NAMALWA (cell line): ENCODE measurements at places on chromosomes 7 and 10.

- DNase-seq: no peak
These were observed 22.5 kb upstream of the MGAM2 start for GRCh38 chr7:142089035-142089434.

DNA sequence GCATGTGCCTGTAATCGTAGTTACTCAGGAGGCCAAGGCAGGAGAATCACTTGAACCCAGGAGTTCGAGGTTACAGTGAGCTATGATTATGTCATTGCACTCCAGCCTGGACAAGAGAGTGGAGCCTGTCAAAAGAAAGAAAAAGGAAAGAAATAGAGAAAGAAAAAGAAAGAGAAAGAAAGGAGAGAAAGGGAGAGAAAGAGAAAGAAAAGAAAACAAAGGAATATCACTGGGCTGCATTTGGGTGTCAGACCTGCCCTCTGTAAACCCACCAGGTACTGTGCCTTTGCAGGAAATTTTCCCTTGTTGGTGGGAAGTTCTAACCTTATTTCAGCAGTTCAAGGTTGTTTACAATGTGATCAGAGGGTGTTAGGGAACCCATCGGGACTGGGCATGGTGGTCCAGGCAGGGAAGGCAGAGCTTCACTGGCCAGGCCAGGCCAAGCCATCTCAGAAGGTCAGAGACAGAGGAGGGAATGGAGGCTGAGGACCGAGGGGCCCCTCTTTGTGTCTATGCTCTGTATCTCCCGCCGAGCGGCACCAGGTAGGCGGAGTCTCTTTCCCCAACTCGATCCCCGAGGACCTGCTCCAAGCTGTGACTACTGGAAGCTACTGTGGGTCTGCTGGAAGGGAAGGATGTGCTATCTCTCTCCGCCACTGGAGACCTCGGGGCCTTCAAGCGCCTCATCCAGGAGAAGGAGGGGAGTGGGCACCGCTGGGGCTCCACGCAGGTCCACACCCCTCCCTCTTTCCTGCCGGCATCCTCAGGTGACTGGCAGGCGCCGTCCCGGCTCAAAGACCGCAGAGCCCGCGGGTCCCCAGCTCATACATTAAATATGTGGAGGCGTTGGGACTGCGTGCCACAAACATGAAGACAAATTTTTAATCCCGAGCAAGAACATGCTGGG, 15.2 kb upstream of the KAZALD1 start:
- DNase-seq: no peak

GRCh38 chr10:122196218-122196617, 74.9 kb upstream of the BTBD16 start:
- DNase-seq: no peak

- DNase-seq: no peak
These were observed 258.2 kb upstream of the GLI3 start for GRCh38 chr7:42495256-42495655.

GRCh38 chr7:107041097-107041496, 3.4 kb upstream of the PRKAR2B start:
- no peak for DNase-seq

DNA sequence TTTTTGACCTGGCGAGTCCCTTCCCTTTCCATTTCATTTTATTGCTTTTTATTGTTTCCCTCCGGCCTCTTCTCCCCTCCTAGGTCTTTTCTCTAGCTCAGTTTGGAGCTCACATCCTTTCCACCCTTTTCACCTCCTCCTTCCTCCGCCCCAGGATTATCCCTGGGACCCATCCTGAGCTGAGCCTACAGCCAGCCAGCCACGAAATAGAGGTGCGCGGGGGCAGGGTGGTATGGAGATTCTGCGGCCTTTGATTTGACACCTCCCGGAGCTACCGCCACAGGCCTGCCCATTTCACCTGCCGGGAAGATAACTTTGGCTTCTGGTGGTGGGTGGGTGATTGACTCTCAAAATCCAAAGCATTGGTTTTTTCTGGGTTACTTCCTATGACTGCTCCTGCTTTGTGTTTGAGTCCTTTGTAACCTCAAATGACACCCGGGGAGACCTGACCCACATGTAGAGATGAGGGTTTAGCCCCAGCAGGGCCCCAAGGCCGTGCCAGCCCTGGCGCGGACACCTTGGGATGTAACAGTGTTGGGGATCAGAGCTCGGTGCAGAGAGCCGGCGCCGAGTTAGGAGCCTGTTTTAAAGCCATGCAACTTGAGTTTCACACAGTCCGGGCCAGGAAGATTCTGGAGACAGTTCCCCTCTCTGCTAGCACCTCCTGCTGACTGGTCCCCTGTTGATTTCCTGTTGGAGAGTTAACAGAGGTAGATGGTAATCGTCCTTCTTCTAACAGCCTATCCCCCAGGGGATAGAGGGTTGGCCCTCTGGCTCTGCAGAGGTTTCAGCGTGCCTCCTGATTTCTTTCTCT, 1.5 kb downstream of the DUSP5 start:
- peak; percentile 62 for DNase-seq

GRCh38 chr7:1485156-1485555, 19.0 kb downstream of the INTS1 start:
- DNase-seq: no peak

- no peak for DNase-seq
These were observed 27.0 kb downstream of the HSPA12A start for GRCh38 chr10:116715341-116715740.

DNA sequence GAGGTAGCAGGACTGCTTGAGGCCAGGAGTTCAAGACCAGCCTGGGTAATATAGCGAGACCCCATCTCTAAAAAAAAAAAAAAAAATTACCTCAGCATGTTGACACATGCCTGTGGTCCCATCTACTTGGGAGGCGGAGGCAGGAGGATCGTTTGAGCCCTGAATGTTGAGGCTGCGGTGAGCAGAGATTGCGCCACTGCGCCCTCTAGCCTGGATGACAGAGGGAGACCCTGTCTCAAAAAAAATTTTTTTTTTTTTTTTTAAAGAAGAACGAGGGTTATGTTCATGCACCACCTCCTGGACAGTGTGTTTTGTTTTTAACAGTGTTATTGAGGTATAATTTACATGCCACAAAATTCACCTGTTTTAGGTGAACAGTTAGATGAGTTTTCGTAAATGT, 51.1 kb upstream of the SEPHS1 start:
- DNase-seq: no peak

DNA sequence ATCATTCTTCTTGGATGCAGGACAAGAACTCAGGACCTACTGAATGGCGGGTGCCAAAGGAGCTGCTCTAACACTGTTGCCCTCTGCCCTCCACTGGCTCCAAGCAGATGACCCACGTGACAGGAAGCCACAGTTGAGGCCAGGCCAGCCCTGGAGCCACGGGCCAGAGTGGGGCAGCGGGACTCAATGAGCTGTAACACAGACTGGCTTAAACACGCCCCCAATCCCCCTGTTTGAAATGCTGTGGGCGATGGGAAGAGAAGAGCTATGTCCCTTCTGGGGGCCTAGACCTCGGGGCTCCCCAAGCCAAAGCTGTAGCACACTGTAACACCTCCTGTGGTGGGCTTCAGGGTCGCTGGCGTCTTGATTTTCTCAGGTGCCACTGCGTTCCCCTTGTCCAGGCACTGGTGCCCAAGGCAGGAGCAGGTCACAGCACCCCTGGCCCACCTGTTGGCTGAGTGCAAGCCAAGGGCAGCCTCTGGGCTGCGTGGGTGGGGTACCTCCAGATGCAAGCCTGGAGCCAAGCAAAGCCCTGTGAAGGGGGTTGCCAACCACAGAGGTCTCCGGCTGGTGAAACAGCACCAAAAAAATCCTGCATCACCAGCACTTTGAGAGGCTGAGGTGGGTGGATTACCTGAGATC, 18.6 kb upstream of the ZMIZ2 start:
- no peak for DNase-seq

- no peak for DNase-seq
These were observed 4.4 kb downstream of the TBX20 start for GRCh38 chr7:35249537-35249907.
